ENCODE measurements at places on chromosomes 3 and 15. TPM values are rescaled to one million over a fixed set of nuclear protein-coding genes. Genes with fewer than 3 reads are reported as not detected.

THRB gene
- total RNA-seq = 39.6 TPM

DNA sequence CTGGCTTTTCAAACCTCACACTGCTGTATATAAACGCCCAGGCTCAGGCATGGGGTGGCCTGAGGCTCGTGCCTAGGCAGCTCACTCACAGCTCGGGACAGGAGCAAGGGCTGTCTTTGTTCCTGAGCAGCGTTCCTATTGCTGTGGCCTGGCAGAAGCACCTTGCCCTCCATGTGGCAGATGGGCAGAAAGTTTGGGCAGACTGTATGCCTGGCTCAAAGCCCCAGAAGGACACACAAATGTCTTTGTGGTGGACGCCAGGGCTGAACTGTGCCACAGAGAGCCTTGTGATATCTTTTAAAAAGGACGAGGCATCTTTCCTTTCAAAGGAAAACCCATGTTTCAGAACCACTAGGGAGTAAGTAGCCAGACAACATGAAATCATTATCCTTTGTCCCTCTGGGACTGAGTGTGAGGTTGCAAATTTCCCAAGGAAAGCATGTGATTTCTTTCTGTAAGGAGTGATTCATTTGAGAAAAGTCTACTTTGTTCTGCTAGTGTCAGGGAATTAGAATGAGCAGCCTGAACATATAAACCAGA lies 29.3 kb upstream of the UBE2E1 start:
- DNase-seq = no peak

GRCh38 chr3:16741890-16742289 lies 136.7 kb upstream of the DAZL start:
- DNase-seq = no peak

DNA sequence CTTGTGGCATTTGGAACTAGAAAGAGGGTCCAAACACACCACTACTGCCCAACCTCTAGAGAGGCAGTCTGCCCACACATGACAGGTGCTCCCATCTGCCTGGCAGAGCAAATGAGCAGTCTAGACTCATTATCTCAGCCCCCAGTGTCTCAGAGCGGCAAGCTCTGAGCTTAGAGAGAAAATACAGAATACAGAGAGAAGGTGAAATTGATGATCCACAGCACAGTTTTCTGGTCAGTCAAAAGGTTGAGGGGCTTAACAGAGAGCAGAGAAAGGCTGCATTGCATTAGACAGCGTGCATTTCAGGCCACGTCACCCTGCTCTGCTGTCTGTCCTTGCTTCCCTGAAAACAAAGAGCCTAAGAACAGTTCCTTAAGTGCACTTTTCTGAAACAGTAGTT lies 135.1 kb downstream of the KCNMB2 start:
- DNase-seq = no peak

DNA sequence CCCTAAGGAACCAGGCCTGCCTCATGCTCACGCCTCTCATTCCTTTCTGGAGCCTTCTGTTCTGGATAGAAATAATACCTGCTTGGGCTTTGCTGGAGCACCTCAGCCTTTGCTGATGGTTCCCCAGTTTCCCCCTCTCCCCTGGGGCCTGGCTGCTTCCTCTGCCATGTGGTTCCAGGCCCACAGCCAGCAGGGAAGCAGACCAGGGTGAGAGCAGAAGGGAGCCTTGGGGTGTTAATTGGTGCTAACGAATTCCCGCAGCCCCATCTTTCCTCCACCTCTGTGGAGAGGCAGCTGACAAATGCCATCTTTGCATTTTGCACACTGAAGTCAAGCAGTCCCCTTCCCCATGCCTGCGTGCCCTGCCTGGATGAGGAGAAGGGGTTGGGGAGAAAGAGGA lies 13.1 kb upstream of the CORO2B start:
- no peak for DNase-seq

DNA sequence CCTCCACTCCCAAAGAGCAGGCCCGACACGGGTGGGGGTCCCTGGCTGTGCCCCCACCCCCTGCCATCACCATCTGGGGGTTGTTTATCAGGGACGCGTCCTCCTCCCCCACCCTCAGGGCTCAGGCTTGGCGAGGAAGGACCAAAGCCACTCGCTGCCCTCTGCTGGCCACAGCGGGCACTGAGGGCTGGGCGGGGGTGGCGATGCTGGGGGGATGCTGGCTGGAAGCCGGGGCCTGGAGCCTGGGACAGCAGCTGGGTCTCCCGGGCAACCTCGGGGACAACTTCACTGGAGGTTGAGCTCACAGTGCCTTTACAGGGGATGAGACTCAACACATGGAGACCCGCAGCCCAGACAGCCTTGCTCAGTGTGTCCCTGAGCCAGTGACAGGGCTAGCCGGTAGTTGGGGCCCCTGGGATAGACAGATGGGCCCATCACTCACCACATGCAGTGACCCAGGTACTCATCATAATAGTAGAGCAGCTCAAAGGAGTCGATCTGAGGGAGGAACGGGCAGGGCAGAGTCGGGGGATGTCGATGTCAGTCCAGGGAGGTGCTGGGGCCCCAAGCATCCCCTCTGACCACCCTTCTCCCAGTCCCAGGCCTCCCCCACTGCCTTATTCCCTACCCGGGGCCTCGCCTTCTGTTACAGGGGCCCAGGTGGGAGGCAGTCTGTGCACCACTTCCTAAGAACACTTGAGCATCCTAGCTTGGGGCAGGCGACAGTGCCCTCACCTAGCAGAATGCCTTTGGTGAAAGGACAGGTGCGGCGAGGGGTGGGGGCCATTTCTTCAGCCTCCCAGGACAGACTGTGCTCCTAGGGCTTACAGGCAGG lies 5.9 kb upstream of the CALML4 start:
- DNase-seq = no peak

GRCh38 chr15:81285461-81285860 lies 38.5 kb downstream of the STARD5 start:
- DNase-seq = no peak

DNA sequence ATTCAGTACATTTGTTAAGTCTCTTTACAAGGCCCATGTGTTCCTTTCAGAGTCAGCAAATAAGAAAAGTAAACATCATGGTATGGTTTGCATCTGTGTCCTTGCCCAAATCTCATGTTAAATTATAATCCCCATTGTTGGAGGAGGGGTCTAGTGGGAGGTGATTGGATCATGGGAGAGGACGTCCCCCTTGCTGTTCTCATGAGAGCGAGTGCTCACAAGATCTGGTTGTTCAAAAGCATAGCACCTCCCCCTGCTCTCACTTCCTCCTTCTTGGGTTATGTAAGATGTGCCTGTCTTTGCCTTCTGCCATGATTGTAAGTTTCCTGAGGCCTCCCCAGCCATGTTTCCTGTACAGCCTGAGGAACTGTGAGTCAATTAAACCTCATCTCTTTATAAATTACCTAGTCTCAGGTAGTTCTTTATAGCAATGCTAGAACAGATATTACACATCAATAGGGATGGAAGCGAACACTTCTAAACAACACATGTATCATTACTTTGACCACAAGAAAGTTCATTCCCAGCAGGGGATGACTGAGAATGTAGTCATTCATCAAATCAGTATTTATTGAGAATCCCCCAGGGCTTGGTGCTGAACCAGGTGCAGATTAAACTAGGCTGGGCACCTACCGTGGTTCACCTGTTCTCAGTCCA lies 4.1 kb downstream of the EFCAB12 start:
- DNase-seq = peak; percentile 82

DNA sequence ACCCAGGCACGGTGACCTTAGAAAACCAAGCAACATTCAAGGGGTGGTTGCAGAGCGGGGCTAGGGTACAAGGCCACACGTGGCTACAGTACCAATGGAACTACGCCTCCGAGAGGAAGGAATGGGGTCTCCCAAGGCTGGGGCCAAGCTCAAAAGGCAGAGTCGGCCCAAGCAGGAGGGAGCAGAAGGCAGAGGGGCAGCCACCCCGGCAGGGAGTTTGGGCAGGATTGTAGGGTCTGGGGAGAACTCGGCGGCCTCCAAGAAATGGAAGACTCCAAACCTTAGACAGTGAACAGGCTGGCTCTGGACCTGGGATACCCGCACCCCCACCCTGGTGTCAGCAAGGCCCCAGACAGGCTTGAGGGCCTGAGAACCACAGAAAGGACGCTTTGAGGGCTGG lies 28.7 kb downstream of the ATRIP start:
- DNase-seq = no peak

GRCh38 chr15:42107473-42107872 lies 13.1 kb upstream of the PLA2G4D start:
- DNase-seq = peak; percentile 40

GRCh38 chr15:68056097-68056865 lies 2.2 kb downstream of the PIAS1 start:
- DNase-seq = no peak
